H7 (cell line): ENCODE measurements at places on chromosomes 13 and 19.

- no peak for DNase-seq
These were observed 15.9 kb upstream of the TICAM1 start for GRCh38 chr19:4847190-4847973.

DNA sequence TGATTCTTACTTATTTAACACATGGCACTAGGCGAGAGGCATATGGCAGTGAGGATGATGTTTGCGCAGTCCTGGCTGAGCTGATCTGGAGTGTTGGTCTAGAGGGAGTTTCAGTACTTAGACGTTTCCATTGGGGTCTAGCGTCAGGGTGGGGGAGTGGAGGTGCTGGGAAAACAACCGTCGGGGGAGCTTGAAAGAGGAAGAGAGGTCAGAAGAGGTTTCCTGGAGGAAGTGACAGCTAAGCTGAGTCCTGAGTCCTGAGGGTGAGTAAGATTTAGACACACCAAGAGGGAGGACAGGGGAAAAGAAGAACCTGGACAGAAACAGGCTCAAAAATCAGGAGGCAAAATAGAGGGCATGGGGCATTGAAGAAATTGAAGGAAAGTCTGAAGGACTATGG is 81.4 kb downstream of the ALOX5AP start:
- DNase-seq: no peak

DNA sequence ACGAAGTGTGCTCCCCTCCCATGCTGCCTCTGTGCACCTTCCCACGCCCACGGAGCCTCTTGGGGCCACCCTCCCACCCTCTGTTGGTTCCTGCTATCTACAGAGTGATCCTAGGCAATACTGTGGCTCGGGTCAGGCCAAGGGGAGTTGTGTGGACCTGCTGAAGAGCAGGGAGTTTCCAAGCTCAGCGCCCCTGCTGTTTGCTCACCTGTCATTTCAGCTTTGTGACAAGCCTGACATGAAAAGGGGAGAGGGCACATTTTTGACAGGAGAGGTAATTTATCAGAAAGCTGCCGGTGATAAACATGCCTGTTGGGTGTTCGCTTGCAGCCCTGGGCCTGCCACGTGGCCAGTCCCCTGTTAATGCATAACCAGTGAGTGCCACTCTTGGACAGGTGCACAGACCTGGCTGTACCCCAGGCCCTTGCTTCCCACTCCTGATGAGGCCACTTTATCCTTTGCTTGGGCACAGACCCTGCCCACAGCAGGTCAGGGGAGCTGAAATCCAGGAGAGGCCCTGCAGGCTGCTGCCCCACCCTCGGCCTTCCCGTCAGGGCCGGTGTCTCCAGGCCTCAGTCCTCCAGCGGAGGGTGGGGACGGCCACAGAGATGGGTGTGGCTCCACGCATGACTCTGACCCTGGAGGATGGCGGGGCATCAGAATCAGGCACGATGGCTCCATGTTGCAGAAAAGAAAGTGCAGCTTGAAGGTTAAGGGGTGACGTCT is 201.5 kb upstream of the GPR12 start:
- no peak for DNase-seq

DNA sequence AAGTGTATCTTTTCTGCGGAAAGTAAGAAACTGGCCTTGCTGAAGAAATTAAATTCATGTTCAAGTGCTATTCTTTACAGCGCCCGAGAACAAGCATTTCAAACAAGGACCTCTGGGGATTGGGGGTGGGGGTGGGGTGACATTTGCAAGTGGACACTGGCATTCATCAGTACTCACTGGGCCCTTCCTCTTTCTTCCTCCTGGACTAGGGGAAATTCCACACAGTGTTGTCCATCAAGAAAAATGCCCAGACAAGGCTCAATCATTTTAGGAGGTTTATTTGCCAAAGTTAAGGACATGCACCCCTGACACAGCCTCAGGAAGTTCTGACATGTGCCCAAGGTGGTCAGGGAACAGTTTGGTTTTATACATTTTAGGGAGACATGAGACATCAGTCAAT is 22.9 kb upstream of the OR10H1 start:
- no peak for DNase-seq

DNA sequence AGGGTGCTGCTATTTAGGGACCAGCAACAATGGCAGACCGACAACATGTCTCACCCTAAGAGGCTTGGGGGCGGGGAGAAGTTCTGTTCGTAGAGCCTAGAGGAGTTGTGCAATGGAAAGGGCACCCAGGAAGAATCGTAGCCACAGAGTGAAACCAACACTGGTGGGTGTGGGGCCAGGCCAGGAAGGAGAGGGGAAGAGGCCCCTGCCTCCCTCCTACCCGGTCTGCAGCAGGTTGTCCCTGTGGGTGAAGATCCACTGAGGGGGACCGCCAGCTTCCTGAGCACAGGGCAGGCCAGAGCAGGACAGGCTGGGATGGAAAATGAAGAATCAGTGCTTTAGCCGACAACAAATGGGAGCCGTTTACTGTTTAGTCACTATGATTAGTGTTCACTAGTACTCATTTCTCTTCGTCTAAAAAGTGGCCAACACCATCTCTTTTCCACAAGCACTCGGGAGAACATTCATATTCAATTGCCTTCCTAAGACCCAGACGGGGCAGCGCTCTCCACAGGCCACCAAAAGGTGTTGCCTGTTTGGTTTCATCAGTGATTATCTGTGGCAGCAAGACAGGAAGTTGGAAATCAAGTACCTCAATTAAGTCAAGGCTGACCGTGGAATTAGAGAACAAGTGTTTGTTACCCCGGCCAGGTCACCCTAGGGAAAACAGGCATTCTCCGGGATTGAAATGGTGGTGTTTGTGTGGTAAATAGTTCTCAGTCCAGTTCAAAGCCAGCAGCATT is 1.1 kb upstream of the ATP11A start:
- no peak for DNase-seq

DNA sequence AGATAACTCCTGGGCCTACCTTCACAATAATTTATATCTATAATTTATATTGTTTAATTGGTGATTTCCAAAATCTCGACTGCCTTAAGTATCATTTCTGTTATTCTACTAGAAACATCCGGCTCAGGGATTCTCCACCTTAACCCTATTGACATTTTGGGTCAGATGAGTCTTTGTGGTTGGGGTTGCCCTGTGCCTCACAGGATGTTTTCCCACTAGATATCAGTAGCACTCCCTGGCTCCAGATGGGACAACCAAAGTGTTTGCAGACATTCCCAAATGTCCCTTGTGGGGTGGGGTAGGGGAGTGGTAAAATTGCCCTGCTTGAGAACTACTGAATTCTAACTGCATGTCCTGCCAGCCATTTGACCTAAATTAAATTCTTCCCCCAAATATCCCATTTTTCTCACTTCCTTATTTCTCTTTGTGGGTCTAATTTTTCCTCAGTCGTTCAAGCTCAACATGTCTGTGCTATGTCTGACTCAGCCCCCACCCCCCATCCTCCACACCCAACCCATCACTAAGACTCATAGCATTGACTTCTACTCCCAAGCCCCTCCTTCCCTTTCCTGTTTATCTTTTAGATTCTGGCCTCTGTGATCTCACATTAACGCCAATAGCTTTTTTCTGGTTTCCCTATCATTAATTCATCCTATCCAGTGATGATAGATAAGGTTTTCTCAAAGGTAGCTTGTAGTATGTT is 545.1 kb downstream of the EFNB2 start:
- no peak for DNase-seq

- no peak for DNase-seq
These were observed 25.7 kb downstream of the VRK3 start for GRCh38 chr19:49999371-50000010.

DNA sequence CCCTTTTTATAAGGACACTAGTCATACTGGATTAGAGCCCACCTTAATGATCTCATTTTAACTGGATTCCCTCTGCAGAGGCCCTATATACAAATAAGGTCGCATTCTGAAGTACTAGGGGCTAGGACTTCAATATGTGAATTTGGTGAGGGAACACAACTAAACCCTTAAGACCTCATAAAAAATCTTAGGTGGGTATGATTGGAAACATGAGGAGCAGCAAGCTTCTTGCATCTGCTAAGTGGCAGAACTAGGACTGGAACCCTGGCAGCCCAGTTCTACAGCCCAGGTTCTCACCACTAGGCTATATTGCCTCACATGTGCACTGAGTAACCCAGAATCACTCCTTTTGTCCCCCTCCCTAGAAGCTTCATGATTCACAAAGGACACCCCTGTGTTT is 17.1 kb upstream of the GRWD1 start:
- no peak for DNase-seq

DNA sequence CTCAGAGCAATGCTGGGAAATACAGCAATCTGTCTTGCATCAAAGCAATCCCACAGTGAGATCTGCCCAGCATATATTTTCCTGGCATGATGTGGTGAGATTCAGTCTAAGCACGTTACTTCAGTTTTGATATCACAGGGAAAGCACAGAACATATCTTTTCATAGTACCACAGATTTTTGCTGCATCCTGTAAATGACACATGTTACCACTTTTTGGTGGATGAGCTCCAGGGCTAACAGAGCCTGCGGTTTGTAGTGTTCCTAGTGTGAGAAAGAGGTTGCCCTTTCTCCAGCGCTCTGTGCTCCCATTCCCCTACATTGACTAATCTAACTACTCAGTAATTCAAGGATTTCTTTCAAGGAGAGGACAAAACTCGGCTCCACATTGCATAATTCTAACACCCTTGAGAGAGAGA is 409.0 kb downstream of the GPC6 start:
- DNase-seq: no peak

DNA sequence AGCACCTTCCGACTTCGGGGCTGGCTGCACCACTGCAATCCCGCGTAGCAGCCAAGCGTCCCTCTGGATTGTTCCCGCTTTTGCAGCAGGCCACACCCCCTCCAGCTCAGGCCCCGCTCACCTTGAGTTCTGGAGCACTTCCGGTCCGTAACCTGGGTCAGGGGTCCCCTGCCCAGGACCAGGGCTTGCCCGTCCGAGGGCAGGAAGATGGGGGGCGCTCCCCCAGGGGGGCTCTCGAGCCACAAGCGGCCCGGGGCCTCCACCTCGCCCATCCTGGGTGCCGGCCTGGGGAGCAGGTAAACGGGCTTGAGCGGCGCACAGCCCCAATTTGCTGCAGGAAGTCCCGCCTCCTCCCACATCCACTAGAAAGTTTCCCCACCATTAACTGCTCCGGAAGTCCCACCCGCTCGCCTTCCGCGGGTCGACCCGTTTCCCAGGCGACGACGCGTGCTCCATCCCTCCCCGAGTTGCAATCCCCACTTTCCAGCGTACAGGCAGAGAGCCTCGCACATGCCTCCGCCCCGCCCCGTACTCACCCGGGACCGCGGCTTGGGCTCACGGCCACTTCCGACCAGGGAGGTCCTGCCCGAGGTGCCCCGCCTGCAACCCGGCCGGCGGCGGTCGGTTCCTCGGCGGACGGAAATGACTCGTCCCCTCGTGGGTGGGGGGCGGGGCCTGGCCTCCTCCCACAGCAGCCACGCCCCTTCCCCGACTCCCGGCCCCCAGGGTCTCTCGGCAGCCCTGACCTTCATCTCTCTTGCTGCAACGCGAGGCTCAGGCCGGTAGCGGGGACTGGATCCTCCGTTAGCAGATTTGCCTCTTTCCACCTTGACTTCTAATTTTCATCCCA is at the start of gene PNKP:
TSS of gene PNKP (minus strand) at position 644 of the 850 bp plus-strand sequence. CDS start at position 272, 372 bp downstream.
- peak; percentile 99 for DNase-seq

DNA sequence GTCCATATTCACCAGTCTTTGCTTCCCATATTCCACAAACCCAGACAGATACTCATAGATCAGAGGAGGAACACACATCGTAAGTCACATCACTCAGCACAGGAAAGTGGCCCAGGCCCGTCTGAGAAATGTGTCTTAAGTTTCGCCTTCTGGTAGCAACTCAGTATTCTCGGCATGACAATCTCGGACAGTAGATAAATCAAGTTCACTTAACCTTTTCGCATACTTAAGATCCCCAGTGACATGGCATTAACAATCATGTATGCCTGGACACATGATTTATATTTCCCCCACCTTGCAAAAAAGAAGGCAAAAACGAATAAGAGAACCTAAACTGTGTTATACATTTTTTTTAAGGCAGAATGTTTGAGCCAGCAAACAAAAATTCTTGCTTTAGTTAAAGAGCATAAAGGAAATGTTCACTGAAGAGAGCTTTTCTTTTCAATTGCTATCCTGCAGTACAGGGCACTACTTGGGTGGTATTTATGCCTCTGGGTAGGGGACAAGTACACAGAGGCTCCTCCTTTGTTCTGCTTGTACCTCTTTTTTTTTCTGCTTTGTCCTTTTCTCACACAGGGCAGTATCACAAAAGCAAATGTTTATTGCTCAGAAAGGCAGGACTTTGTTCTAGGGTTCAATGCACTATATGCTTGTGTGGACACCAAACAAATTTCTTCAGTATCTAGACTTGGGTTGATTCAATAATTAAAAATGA is 360.6 kb downstream of the TDRD3 start:
- no peak for DNase-seq

DNA sequence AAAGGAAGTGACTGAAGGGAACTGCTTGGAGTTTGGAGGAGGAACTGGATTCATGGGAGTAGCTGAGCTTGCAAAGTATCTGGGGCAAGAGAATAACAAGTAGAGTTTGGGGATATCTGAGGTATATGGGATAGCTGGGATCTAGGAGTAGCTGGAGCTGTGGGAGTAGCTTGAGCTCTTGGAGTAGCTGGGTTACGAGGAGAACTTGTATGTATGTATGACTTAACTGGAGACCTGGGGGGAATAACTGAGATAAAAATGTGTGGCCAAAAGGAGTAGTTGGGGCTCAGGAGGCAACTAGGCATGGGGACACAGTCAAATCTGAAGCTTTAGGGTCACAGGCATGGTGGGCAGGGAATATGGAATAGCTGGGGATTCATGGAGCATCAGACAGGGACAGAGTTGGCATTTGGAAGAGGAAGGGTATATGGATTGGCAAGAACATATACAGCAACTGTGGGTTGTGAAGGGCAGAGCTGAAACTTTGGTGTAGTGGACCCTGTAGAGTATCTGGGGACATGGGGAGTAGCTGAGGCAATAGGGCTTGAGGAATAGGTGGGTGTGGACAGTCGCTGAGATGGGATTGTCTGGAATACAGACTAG is 18.6 kb downstream of the ANKRD24 start:
- no peak for DNase-seq

- DNase-seq: no peak
These were observed at the start of gene DCT for GRCh38 chr13:94479616-94480015. Gene DCT, minus strand, starts transcription at chr13:94479682. Its CDS starts 427 bp downstream, at chr13:94479255.

DNA sequence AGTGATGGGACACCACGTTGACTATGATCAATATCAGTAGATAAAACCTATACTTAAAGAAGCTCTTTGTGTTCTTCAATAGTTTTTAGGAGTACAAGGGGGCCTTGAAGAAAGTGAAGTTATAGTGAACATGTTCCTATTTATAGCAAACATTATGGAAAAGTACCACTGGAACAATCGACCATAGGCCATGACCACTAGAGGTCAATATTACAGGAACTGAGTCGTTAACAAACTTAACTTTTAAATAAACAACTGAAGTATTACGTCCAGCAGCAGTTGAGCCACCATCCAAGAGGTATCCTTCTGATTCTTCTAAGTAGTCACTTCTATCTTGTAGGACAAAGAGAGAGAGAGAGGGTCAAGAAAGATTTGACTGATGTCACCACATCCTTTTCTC is 391.0 kb upstream of the SLITRK5 start:
- no peak for DNase-seq

GRCh38 chr13:113851480-113851803 is 12.4 kb downstream of the GAS6 start:
- peak; percentile 6 for DNase-seq

GRCh38 chr13:52366291-52366690 is 39.7 kb downstream of the THSD1 start:
- no peak for DNase-seq
